ENCODE measurements at places on chromosomes 12 and 14. TPM values are rescaled to one million over a fixed set of nuclear protein-coding genes. Genes with fewer than 3 reads are reported as not detected.

Gene RAPGEF3
- 12.9 TPM for total RNA-seq

- no peaks in the 10 kb centered on the region for H3K4me1 ChIP-seq
- H3K27me3 ChIP-seq: no peaks in the 10 kb centered on the region
- DNase-seq: no peak
- peaks cover 5% of the 10 kb centered on the region for H3K36me3 ChIP-seq
These were observed 18.9 kb downstream of the C2CD5 start for GRCh38 chr12:22525426-22525825.

Gene DHRS4
- 40.5 TPM for total RNA-seq

DNA sequence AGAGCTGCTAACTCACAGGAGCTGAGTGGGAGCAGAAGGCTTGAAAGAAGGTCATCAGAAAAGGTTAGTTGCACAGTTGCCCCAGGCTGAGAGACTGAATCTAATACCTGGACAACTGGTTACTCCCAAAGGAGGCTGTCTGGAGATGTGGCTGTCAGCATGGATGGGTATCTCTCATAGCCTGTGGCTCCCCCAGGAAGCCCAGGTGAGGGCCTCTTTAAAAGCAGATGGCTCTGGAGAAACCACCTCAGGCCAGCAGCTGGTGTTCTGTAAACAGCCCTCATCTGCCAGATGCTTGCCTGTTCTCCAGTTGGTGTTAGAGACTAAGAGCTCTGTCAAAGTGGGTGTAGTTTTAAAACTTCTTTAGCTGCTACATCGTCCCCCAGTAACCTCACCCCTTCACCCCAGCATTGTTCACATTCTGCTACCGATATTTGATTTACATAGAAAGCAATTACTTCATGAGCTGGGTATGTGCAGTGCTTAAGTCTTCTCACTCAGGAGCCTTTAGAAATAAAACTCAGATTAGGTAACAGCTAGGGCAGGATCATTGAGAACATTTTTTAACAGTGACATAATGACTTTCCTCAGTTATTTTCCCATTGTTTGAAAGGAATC is 25.8 kb downstream of the DACT1 start:
- H3K27ac ChIP-seq: no peak overlapping the region
- H3K4me1 ChIP-seq: no peaks in the 10 kb centered on the region
- no peaks in the 10 kb centered on the region for H3K27me3 ChIP-seq
- H3K36me3 ChIP-seq: no peaks in the 10 kb centered on the region
- H3K4me3 ChIP-seq: no peak overlapping the region

Gene MTHFD1
- 44.6 TPM for total RNA-seq
